ENCODE measurements at places on chromosomes 16 and 17.

GRCh38 chr16:86925067-86925791 lies 346.9 kb downstream of the FOXL1 start:
- no peak for DNase-seq

DNA sequence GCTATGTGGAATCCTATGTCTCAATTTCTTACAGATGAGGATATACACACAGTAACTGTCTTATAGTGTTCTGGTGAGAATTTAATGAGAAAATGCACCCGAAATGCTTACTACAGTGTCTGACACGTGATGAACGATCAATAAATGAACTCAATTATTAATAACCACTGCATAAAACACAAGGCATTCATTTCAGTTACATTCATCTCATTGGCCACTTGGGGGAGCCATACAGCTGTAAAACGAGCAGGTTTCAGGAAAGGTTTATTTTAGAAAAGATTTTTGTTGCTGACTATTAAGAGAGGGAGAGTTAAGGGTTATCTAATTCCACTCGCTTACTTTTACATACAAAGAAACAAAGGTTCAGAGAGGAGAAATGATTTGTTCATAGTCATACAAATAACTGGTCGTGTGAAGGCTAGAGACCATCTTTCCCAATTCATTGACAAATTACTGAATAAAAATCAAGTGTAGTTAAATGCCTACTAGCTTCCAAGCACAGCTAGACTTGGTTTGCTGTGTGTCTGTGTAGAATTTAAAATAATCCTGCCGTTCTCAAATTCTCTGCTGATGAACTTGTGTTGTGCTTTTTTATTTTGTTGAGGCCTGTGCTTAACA lies 160.1 kb downstream of the MAP2K4 start:
- DNase-seq, result no peak

GRCh38 chr17:30395398-30396022 lies 16.8 kb downstream of the CPD start:
- no peak for DNase-seq

DNA sequence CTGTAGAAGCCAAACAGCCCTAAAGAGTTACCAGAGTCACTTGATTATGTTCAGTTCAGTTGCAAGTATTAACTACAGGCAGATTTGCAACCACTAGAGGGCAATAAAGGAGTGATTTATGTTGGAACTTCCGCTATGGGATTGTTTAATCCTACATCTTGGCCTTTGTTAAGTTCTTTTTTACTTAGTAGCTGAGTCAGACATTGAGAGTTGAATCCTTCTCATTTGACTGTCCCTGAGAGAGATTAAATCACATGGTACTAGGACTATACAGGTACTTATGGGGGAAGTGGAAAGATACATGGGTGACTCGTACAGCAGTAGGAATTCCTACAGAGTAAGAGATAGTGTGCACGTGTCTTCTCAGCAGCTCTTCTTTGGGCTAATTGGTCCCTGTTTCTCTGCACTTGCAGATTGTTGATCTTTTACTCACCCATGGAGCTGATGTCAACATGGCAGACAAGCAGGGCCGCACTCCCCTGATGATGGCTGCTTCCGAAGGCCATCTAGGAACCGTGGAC lies 40.3 kb downstream of the CYB561 start:
- no peak for DNase-seq

GRCh38 chr16:86508028-86508946 lies 2.0 kb upstream of the FOXF1 start:
- DNase-seq, result no peak
